M059J (cell line): ENCODE measurements at places on chromosomes 1 and 21.

DNA sequence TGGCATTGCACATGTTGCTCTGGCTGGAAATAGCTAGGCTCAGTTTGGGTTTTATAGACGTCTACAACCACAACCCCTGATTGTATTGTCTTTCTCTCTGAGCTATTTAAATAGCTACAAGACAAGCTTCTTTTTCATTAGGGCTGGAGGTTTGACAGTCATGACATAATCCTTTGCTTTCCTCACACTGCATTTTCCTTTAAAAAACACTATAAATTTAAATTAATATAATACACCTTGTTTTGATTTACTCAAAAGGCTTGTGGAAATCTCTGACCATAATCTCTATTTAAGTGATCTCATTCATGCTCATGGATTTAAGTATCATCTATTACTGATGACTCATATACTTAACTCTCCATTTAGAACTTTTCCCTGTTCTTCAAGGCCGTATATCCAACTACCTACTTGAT lies 50.4 kb upstream of the PTGFR start:
- DNase-seq, result peak; percentile 87

DNA sequence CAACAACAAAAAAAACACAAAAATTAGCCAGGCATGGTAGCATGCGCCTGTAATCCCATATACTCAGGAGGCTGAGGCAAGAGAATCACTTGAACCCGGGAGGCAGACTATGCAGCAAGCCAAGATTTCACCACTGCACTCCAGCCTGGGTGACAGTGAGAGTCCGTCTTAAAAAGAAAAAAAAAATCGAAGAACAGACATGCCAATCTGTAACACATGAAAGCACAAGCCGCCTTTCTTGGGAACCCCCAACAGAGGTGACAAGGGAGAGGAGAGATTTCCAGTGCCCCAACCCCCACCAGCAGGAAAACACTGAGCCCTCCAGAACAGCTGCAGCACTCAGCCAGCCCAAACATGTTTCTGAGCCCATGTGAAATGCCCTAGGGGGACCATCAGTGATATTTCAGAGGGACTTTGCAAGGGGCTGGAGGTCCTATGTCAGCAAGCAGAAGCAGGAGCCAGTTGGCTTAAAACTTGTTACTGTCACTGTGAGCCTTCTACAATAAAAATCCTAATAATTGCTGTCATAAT lies 14.2 kb upstream of the EFNA1 start:
- no peak for DNase-seq

- DNase-seq, result peak; percentile 93
Measured at GRCh38 chr1:235943581-235944114, 76.9 kb upstream of the LYST start.

GRCh38 chr1:18058206-18058921 lies 49.2 kb upstream of the IGSF21 start:
- no peak for DNase-seq

DNA sequence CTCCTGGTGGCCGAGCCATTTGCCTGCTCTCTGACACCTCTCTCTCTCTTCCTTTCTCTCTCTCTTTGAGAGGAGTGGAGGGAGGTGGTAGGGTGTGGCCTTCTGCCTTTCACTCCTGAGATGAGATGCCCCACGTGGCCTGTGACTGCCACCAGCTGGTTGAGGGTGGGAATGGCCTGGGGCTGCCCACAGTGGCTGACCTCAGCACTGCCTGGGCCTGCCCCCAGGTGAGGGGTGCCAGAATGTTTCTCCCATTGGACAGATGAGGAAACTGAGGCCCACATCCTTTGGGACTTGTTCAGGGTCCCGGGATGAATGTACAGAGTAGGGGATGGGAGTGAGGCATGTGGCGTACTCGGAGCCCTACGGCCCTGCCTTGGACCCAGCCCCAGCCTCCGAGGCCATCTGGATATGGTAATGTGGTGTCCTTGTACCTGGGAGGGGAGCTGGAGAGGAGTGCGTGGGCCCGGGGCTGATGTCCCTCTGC lies 12.7 kb upstream of the C1orf167 start:
- DNase-seq, result peak; percentile 59

- peak; percentile 61 for DNase-seq
Measured at GRCh38 chr21:33642896-33643657, 776 bp downstream of the ITSN1 start.

GRCh38 chr1:221227460-221227859 lies 348.2 kb downstream of the HLX start:
- DNase-seq, result no peak

- peak; percentile 65 for DNase-seq
Measured at GRCh38 chr1:109490029-109490933, 3.6 kb upstream of the CYB561D1 start.

DNA sequence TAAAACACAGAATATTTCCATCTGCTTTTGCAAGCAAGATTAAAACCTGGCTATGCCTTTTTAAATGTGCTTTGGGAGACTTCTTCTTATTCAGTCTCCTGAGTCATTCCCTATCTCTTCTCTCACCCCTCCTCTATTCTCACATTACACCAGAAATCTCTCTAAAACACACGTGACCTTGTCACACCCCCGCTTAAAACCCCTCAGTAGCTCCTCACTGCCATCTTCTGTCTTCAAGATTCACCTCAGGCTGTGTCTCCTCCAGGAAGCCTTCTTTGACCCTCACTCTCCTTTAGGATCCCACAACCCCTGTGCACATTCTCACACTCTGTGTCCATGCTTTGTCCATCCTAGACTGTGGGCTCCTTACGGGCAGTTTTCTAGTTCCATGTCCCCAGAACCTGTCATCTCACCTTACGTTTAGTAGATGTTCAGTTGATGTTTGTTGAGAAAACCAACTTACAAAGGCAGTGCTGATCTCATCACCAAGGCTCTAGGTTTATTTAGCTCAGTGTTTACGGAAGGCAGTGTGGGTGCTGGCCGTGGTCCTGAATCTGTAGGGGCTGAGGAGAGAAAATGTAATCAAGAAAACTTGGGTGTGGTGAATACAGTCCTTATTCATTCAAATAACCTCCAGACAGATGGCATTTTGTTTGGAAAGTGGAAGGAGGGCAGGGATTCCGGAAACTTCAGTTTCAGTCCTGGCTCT lies 143.5 kb downstream of the DMRTA2 start:
- DNase-seq, result peak; percentile 7

DNA sequence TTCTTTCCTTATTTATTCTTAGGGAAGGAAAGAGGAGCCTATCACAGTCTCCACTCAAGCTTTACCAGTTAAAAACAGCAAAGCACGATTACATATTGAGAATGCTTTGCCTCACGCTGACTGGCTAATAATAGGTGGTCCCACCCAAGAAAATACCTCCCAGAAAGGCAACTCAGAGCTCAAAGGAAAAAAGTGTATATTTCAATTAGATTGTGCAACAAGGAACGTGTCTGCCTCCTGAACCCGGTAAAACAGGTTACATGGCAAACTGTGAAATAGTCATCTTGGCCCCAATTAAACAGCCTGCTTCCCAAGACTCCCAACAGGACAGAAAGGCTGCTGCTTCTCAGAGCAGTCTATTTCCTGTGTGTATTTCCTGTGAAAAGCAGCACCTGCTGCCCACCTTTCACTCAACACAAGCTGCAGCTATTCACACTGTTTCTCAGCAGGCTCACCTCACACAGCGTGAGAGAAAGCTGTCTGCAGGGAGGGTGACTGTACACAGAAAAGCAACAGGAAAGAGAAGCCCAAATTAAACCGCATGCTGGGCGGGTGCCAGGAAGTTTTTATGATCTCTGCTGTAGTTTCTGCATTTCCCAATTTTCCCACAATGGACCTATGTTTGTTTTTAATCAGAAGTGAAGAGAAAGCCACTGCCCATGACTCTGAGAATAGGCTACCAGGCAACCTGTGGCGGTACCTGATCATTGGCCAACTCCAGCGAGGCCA lies 44.0 kb downstream of the URB1 start:
- DNase-seq, result no peak

DNA sequence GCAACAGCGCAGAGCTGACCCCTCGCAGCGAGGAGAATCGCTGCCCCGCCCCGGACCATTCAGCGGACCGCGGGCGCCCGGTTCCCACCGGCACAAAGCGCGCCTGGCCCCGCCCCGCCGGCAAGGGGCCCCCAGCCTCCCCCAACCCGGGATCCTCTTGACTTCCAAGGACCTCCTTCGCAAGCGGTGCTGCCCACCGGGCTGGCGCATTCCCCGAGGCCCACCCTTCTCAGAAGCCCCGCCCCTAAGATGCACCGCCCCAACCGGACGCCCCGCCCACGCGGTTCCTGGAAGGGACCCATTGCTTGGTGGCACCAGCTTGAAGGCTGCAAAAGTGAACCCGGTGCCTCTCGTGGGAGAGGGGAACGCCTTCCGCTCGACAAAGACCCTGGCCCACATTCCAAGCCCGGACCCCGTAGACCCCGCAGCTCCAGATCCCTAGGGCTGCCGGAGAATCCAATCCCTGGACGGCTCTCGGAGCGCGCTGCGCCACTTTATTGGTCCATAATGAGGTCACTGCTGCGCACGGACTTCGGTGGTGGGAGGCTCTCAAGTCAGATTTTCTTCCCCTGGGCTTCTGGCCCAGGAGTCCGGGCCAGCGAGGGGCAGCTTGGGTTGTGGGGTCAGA lies 2.0 kb downstream of the HES3 start:
- no peak for DNase-seq

- no peak for DNase-seq
Measured at GRCh38 chr1:41503538-41504113, 19.1 kb upstream of the EDN2 start.

GRCh38 chr1:1374589-1374928 lies 448 bp downstream of the AURKAIP1 start:
- DNase-seq, result no peak

GRCh38 chr1:241310451-241310850 lies 46.6 kb downstream of the RGS7 start:
- DNase-seq, result peak; percentile 74

DNA sequence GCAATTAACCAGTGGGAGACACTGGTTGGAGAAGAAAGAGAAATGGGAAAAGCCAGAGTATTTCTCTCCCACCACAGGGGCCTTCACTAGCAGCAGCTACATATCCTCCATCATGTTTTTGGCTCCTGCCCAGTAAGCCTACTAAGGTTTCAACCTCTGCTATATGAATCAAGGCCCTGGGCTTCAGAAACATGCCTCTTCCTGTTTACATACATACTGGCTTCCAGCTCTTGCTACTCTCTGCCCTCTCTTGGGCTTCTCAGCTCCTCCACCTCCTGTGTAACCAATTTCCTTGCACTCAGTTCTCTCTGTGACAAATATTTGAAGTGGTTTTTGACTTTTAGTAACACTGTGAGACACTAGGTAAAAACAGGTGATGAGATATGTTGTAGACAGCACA lies 80.8 kb downstream of the LRRC7 start:
- peak; percentile 59 for DNase-seq

DNA sequence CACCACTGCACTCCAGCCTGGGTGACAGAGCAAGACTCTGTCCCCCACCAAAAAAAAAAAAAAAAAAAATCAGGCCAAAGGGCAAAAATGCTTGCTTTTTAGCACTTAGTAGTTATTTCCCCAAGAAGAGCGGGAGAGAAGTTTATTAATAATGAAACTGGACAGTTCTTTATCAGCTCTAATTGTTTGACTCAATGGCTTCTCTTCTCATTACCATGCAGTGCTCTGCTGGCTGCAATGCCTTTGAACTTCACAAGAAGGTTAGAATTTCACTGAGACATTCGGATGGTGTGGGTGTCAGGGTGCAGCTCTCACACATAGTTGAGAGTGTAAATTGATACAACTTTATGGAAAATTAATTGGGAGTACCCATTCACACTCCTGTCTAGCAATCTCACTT lies 63.7 kb downstream of the EDARADD start:
- no peak for DNase-seq

- DNase-seq, result no peak
Measured at GRCh38 chr21:46375560-46376230, 51.7 kb downstream of the PCNT start.

- DNase-seq, result no peak
Measured at GRCh38 chr1:14183329-14183728, 415.2 kb upstream of the KAZN start.

DNA sequence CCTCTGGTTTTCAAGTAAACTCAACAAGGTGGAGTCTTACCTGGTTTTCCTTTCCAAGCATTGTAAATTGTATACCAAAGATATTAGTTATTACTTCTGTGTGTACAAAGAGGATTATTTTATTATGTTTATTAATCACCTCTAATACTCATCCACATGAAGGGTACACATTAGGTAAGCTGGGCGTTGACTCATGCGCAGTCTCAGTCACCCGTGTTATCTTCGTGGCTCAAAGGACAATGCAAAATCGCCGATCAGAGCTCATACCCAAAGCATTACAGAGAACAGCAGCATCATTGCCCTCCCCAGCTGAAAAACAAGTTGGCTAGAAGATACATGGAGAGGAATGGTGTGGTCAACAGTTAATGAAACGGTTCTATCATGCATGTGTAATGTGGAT lies 148.7 kb downstream of the NR5A2 start:
- no peak for DNase-seq

DNA sequence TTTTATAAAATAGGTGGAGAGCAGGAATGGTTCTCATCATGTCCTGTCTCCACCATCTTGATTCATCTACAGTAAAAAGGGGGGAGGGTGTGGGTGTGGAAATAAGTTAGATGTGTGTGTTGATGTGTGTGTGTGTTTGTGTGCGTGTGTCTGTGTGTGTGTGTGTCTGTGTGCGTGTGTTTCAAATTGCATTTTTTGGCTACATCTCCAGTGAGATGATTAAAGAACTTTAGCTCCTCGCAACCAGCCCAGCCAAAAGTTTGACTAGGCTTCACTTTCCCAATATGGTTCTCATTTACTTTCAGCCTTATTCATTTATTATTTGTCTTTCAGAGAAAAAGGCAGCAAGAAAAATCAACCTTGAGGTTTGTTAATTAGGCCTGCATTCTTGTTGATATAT lies 14.7 kb upstream of the HAO2 start:
- DNase-seq, result no peak

DNA sequence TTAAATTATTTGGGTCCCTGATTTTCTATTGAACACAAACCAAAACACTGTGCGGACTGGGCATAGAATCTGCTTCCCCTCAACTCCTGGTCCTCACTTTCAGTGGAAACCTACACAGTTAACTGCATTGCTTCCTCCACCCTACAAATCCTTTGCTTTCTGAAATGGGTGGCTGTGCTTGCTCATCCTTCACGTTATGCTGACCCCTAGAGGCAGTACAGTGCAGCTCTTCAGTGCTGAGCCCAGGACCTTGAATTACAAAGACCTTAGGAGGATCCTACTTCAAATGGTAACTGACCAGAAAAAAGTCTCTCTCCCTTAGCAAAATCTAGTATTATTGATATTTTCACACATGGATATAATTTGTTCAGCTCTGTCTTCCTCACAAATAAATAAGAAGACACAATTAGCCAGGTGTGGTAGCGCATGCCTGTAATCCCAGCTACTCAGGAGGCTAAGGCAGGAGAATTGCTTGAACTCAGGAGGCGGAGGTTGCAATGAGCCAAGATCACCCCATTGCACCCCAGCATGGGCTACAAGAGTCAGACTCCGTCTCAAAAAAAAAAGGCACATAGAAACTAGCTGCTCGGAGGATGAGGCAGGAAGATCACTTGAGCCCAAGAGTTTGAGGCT lies 63.4 kb upstream of the L1TD1 start:
- DNase-seq, result peak; percentile 62

GRCh38 chr21:41247561-41248545 lies 68.7 kb upstream of the FAM3B start:
- DNase-seq, result no peak

GRCh38 chr1:185965870-185966269 lies 231.7 kb downstream of the HMCN1 start:
- DNase-seq, result no peak

- DNase-seq, result no peak
Measured at GRCh38 chr1:216049741-216050430, 373.4 kb downstream of the USH2A start.

- peak; percentile 72 for DNase-seq
Measured at GRCh38 chr1:55816456-55817426, 601.6 kb upstream of the USP24 start.
